ENCODE measurements at places on chromosomes 16 and 17. TPM values are rescaled to one million over a fixed set of nuclear protein-coding genes. Genes with fewer than 3 reads are reported as not detected.

NOG gene
- total RNA-seq = not detected

WFIKKN1 gene
- total RNA-seq = 0.22 TPM

KCNAB3 gene
- 10.0 TPM for total RNA-seq

KCNJ16 gene
- not detected for total RNA-seq

MYO15B gene
- total RNA-seq = 8.0 TPM

DNA sequence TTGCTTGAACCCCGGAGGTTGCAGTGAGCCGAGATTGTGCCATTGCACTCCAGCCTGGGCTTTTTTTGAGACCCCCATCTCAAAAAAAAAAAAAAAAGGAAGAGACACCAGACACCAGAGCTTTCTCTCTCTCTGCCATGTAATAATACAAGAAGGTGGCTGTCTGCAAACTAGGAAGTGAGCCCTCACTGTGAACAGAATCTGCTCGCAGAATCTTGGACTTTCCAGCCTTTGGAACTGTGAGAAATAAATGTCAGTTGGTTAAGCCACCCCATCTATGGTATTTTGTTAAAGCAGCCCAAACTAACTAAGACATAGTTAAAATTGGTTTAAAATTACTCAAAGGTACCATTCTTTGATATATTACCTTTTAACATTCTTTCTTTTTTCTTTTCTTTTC lies 10.1 kb upstream of the STX1B start:
- no peak overlapping the region for H3K4me3 ChIP-seq
- DNase-seq = no peak
- no peaks in the 10 kb centered on the region for H3K4me1 ChIP-seq
- H3K27ac ChIP-seq = no peak overlapping the region
- no peaks in the 10 kb centered on the region for H3K36me3 ChIP-seq

- no peak for DNase-seq
- H3K4me1 ChIP-seq = no peaks in the 10 kb centered on the region
- H3K27me3 ChIP-seq = no peaks in the 10 kb centered on the region
- no peaks in the 10 kb centered on the region for H3K36me3 ChIP-seq
Measured at GRCh38 chr17:80845069-80845862, 146.4 kb upstream of the CHMP6 start.

DNA sequence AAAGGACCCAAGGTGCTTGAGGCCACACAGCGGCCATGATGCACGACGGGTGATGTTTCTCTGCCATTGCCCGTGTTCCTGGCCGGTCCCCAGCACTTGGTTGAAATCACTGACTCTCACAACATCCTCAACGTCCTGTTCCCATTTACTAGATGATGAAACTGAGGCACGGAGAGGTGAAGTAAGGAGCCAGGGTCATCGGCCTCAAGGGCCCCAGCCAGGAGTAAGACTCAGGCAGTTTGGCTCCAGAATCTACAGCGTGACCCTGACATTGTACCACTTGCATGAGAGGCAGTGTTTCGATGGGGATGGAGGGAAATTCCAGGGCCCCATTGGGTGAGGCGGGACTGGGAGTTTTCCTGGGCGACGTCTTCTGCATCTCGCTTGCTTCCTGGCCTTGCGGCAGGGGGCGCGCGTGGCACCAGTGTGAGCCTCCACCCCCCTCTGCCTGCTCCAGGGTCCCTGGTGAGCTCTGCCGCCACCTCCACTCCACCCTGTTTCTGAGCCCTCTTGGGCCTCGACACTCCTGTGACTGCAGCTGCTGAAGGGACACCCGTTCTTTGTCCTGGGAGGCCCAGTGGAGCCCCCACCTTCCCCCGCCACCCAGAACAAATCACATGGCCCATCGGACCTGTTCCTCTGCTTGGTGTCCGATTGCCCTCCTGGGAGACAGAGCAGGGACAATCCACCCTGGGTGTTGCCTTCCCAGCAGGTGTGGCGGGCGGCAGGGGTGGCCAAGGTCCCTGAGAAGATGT lies 133.0 kb upstream of the GSE1 start:
- peak overlapping the region; percentile 42 for H3K4me3 ChIP-seq
- H3K27ac ChIP-seq = peak overlapping the region; percentile 91
- peak; percentile 85 for DNase-seq

GRCh38 chr16:65312795-65313194 lies 190.9 kb upstream of the CDH11 start:
- no peaks in the 10 kb centered on the region for H3K27me3 ChIP-seq
- no peaks in the 10 kb centered on the region for H3K36me3 ChIP-seq
- H3K27ac ChIP-seq = no peak overlapping the region
- H3K4me3 ChIP-seq = no peak overlapping the region
- no peak for DNase-seq

GRCh38 chr17:28698253-28698941 lies 13.3 kb downstream of the PROCA1 start:
- no peak overlapping the region for H3K27ac ChIP-seq
- no peak for DNase-seq
- peaks cover 65% of the 10 kb centered on the region for H3K36me3 ChIP-seq
- no peaks in the 10 kb centered on the region for H3K27me3 ChIP-seq
- no peak overlapping the region for H3K4me3 ChIP-seq
- no peaks in the 10 kb centered on the region for H3K4me1 ChIP-seq

- H3K4me3 ChIP-seq = no peak overlapping the region
- H3K27me3 ChIP-seq = no peaks in the 10 kb centered on the region
- DNase-seq = no peak
- peaks cover 2% of the 10 kb centered on the region for H3K36me3 ChIP-seq
Measured at GRCh38 chr16:30548416-30549253, 9.5 kb downstream of the ZNF764 start.

- peak; percentile 90 for DNase-seq
- H3K4me3 ChIP-seq = peak within 1 kb of the TSS; percentile 98
- H3K27me3 ChIP-seq = no peaks in the 10 kb centered on the region
Measured at GRCh38 chr17:80991645-80992076, at the start of gene CHMP6. CHMP6 (plus strand) TSS chr17:80991841; CDS start chr17:80991919, 78 bp downstream.

GRCh38 chr17:74608511-74608910 lies 15.0 kb downstream of the CD300E start:
- H3K36me3 ChIP-seq = no peaks in the 10 kb centered on the region
- H3K27ac ChIP-seq = no peak overlapping the region
- no peaks in the 10 kb centered on the region for H3K27me3 ChIP-seq
- H3K4me1 ChIP-seq = peaks cover 13% of the 10 kb centered on the region
- H3K4me3 ChIP-seq = no peak overlapping the region
- DNase-seq = no peak

- H3K36me3 ChIP-seq = no peaks in the 10 kb centered on the region
- no peaks in the 10 kb centered on the region for H3K4me1 ChIP-seq
- no peak overlapping the region for H3K27ac ChIP-seq
- no peak for DNase-seq
- H3K27me3 ChIP-seq = no peaks in the 10 kb centered on the region
- no peak overlapping the region for H3K4me3 ChIP-seq
Measured at GRCh38 chr17:70483624-70484023, 314.3 kb downstream of the KCNJ2 start.

- H3K27ac ChIP-seq = no peak overlapping the region
- no peaks in the 10 kb centered on the region for H3K36me3 ChIP-seq
- peaks cover 12% of the 10 kb centered on the region for H3K4me1 ChIP-seq
- no peaks in the 10 kb centered on the region for H3K27me3 ChIP-seq
Measured at GRCh38 chr17:17119533-17119932, 77.3 kb downstream of the MPRIP start.

- no peak for DNase-seq
- no peaks in the 10 kb centered on the region for H3K27me3 ChIP-seq
- peaks cover 13% of the 10 kb centered on the region for H3K36me3 ChIP-seq
Measured at GRCh38 chr16:67862623-67863583, 9.9 kb upstream of the EDC4 start.

GRCh38 chr16:20866145-20866772 lies 33.9 kb downstream of the DCUN1D3 start:
- H3K4me1 ChIP-seq = 0 out of 2 replicates have a peak, but pooled peaks cover 2% of the 10 kb centered on the region
- H3K4me3 ChIP-seq = no peak overlapping the region
- no peak overlapping the region for H3K27ac ChIP-seq
- DNase-seq = no peak

DNA sequence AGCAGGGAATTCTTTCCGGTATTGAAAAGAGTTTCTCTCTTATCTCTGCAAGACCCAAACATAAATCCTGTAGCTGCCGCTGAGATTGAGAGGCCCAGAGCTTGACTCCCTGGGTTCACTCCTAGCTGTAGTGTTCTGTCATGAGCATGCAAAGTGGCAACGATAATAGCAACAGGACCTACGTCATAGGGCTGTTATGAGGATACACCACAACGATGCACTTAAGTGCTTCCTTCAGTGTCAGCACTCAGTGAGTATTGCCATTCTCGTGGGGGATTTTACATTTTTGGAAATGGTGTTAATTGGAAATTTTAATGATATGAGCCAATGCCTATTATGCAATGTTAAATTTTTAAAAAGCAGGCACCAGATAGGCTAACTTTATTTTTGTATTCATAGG lies 199.8 kb downstream of the CYLD start:
- H3K27ac ChIP-seq = no peak overlapping the region
- no peaks in the 10 kb centered on the region for H3K27me3 ChIP-seq
- no peak overlapping the region for H3K4me3 ChIP-seq
- no peaks in the 10 kb centered on the region for H3K36me3 ChIP-seq

DNA sequence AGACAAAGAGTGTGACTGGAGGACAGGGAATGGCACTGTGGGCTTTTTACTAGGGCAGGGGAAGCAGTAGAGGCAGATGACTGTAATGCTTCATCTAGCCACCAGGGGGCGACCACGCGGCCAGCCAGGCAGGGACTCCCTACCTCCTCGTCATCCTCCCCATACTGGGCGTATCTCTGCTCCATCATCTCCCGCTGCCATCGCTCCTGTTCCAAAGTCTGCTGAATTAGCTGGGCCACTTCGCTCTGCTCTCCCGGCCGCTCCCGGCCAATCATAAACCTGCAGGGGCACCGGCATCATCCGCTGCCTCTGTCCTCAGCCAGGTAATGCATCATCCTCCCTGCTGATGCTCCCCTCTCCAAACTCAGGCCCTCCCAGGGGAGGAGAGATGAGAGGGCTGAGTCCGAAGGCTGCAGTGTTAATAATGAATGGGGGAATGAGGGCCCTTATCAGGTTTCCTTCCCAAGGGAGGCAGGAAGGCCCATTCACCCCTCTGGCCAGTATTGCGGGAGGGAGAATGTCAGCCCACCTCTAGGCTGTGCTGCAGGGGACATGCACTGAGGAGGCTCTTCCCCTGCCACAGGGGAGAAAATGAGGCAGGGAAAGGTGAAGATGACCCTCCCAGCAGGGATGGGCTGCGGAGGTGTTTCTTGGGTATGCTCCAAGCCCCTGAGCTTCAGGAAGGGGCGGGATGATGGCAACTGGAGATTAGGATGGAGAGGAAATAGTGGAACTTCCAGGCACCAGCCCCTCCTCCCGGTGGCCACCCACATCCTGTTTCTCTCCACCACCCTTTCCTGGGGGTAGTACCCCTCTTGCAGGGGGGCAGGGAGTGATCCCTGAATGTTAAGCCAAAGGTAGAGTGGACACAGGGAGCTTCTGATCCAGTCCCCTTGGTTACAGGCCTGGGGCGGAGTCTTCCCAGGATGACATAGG lies 10.3 kb upstream of the SAMD14 start:
- no peaks in the 10 kb centered on the region for H3K27me3 ChIP-seq
- DNase-seq = peak; percentile 86
- H3K4me3 ChIP-seq = no peak overlapping the region

All from Karpas-422 (cell line).